ENCODE measurements at places on chromosomes 12 and 14.
A peak's percentile ranks its signal among the peaks of the same experiment; 100 is the strongest.

GRCh38 chr12:116687888-116688287 lies 50.0 kb downstream of the SPRING1 start:
- DNase-seq: peak; percentile 63

- no peak for DNase-seq
Measured at GRCh38 chr12:118714500-118714899, 266.8 kb upstream of the SRRM4 start.

DNA sequence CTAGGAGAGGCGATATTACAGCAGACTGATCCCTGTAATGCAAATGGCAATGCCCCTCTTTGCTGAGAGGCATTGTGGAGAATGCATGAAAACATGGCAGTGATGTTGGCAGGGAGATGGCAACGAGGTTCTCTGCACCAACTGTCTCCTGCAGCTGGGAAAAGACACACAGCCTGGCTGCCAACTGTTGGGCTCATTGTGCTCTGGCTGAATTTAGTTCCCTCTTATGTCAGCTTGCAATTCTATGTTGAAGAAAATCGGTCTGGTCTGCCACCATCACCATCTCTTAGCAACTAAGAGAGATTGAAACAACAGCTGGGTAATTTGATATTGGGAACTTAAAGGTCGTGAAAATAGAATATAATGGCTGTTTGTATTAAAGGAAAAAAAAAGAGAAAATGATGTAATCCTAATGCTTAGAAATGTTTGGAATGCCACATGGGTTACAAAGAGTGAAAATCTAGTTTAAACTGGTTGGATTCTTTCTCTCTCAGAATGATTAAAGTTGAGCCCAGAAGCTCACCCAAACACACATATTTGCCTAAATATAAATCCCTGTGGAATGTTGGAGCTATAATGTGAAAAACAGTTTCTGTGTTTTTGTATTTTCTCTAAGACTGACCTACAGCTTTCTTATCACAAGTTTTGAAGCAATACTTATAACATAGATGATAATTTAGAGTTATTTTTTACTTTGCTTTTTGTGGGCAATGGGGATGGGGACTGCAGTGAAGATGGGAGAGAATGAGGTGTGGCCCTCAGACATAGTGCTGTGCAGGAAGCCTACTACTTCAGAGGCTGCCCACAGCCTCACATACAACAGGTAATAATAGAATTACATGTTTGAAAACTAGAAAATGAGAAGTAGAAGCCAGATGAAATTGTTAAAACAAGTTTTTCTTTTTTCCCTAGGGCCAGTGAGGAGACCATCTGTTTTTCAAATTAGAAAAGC lies 143.7 kb downstream of the AKAP6 start:
- no peak for DNase-seq

DNA sequence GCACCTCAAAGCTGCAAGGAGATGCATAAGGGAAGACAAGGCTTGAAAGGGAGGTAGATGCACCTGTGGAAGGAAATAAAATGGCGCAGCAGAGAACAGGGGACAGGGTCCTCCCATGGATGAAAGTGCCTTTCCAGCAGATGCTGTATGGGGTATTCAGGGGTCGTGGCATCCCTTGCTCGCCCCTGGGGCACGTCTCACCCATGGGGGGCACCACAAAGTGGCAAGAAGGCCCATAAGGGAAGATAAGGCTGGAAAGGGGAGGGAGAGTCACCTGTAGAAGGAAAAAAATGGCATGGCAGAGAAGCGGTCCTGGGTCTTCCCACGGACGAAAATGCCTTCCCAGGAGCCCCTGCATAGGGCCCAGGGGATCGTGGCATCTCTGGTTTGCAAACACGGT lies 265.1 kb downstream of the ALG10 start:
- no peak for DNase-seq

DNA sequence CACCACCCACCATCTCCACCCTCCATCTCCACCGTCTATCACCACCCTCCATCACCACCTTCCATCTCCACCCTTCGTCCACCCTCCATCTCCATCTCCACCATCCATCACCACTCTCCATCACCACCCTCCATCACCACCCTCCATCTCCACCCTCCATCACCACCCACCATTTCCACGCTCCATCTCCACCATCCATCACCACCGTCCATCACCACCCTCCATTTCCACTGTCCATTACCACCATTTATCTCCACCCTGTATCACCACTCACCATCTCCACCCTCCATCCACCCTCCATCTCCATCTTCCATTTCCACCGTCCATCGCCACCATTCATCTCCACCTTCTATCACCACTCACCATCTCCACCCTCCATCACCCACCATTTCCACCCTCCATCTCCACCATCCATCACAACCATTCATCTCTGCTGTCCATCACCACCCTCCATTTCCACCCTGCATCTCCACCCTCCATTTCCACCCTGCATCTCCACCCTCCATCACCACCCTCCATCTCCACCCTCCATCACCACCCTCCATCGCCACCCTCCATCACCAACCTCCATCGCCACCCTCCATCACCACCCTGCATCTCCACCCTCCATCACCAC lies 6.1 kb upstream of the CEP170B start:
- DNase-seq: no peak

DNA sequence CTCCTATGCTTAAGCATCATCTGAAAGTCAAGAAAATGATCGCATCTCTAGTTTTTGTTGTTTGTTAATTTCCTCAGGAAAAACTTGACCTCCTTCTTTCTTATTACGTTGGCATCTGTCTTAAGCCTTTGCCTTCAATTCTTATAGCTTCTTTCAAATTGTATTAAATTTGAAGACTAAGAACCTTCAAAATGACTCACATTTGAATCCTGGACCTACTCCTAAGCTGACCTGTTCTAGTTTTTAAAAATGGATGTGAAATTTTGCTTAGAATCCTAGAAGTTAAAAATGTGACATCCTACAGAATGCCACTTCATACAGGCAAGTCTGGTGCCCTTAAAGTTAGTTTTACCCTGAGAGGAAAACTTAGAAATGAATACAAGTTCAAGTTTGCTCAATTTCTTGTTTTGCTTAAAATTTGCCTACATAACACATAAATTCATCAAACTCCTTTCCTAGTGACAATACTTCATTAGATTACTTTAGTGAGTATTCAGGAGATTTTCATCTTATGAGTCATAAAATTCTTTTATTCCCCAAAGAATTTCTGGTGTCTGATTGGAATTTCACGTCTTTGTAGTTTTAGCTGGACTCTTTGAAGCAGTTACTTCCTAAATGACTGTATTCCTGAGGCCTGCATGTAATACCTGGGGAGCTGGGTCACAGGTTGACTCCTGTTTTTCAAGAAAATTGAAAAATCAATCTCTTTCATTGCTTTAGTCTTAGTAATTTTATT lies 152.3 kb downstream of the MSRB3 start:
- DNase-seq: no peak
